NCI-H460 (cell line): ENCODE measurements at places on chromosomes 1 and 21. TPM values are rescaled to one million over a fixed set of nuclear protein-coding genes. Genes with fewer than 3 reads are reported as not detected.

Gene TSPAN1
- 0.07 and 1.0 TPM in 2 replicates for total RNA-seq

DNA sequence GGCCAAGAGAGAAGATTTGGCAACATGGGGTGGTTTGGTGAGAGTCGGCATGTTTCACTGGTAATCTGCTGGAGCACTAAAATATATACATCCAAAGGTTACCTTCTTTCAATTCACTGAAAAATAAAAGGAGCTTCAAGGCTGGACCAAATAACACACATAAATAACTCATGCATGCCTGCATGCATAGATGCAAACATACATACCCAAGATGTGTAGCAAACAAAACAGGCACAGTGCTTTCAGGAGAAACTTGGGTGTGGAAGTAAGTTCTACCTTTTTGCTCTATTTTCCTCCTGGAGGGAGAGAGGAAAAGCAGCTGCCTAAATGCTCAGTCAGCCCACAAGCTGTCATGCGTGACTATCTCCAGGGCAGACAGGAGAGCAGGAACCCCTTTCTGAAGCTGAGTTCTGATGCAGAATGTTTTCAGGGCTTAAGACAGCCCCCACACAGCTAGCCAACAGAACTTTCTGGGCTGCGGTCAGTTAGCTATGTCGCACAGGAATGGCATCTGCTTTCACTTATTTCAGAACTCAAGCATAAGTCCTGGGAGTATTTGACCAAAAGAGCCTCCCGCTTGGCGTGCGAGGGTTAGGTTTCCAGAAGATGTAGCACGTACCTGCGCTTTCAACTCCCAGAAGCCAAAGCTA lies 166.2 kb downstream of the TOMM20 start:
- peak; percentile 72 for DNase-seq

DNA sequence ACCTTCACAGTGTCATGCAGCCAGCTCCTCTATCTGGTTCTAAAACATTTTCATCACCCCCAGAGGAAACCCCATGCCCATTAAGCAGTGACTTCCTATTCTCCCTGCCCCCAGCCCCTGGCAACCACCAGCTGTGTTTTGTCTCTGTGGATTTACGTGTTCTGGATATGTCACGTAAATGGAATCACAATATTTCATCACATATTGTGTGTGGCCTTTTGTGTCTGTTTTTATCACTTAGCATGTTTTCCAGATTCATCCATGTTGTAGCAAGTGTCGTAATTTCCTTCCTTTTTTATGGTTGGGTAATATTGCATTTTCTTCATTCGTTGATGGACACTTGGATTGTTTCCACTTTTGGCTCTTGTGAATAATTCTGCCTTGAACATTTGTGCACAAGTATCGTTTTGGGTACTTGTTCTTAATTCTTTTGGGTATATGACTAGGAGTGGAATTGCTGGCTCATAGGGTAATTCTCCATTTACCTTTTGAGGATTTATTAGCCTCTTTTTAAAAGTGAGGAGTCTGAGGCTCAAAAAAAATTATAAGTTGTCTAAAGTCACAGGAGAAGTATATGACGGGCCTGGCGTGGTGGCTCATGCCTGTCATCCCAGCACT lies 127.0 kb downstream of the MRPS6 start:
- no peak for DNase-seq

- no peak for DNase-seq
Observed at GRCh38 chr1:40982721-40983120, 3.2 kb downstream of the CTPS1 start.

GRCh38 chr1:228100822-228101613 lies 2.1 kb downstream of the C1orf35 start:
- DNase-seq = no peak

DNA sequence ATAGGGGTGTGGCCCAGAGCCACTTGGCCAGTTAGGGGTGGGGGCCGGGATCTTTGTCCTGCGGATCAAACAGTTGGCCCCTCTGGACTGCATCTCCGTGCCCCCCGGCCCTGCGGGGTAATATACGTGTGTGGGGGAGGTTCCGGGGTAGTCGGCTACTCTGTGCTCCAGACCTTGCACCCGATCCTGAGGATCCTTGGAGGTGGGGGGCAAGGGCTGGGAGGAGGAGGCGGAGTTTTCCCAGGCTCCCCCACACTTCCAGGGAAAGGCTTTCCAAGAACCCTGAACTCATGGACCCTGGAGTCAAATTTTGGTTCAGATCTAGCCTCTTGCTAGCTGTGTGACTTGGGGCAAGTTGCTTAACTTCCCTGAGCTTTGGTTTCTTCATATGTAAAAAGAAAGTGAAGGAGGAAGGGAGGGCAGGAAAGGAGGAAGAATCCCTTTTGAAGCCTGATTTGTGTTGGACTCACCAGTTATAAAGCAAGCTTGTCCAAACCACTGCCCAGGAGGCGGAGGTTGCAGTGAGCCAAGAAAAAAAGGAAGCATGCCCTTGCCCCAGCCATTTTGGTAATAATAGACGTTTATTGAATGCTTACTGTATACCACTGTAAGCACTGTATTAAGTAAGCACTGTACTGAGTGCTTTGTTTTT lies 686 bp downstream of the MIIP start:
- DNase-seq = no peak
